ENCODE measurements at places on chromosomes 5 and 9.
A peak's percentile ranks its signal among the peaks of the same experiment; 100 is the strongest.

- no peak for DNase-seq
These were observed 2.2 kb upstream of the CEP120 start for GRCh38 chr5:123425431-123425830.

DNA sequence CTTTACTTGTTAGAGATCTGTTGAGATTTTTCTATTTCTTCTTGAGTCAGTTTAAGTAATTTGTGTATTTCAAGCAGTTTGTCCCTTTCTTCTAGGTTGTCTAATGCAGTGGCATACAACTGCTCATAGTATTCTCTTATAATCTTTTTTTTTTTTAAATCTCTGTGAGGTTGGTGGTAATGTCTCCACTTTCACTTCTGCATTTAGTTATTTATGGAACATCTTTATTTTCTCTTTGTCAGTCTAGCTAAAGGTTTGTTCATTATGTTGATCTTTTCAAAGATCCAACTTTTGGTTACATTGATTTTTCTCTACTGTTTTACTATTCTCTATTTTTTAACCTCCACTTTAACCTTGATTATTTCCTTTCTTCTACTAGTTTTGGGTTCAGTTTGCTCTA lies 13.8 kb downstream of the FOXE1 start:
- DNase-seq: no peak

DNA sequence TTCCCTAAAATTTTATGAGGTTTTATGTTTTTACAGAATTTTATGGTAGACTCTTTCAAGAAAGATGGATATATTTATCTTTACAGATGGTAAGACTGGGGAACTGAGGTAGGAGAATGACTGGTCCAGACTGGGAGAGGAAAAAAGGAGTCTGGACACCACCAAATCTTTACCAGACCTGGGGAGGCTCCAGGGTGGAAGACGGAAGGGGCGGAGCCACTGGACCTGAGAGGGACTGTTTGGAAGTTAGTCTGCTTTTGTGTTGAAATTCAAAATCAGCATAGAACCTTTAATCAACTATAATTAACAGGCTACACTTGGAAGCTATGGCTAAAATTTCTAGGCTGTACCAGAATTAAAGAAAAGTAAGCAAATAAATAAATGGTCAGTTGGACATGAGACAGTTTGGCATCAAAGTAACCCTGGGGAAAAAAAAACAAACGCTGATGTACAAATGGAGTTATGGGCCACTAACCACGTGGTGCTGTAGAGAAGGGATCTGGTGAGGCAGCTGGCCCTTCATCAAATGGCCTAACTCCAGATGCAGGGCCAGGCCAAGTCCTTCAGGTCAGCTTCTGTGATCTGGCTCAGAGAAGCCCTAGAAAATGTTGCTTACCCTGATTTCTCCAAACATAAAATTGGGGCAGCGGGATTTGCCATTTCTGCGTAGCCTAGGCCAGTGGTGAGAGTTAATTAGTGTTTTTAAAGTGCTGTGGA lies 155.1 kb downstream of the ARSB start:
- DNase-seq: no peak

- DNase-seq: no peak
These were observed 40.8 kb downstream of the SHC3 start for GRCh38 chr9:89137542-89138462.

- no peak for DNase-seq
These were observed 139.6 kb downstream of the ROR2 start for GRCh38 chr9:91810286-91810905.

- DNase-seq: no peak
These were observed 3.8 kb downstream of the NDST1 start for GRCh38 chr5:150511578-150512367.

- no peak for DNase-seq
These were observed 2.0 kb upstream of the MEIKIN start for GRCh38 chr5:131947445-131947844.

DNA sequence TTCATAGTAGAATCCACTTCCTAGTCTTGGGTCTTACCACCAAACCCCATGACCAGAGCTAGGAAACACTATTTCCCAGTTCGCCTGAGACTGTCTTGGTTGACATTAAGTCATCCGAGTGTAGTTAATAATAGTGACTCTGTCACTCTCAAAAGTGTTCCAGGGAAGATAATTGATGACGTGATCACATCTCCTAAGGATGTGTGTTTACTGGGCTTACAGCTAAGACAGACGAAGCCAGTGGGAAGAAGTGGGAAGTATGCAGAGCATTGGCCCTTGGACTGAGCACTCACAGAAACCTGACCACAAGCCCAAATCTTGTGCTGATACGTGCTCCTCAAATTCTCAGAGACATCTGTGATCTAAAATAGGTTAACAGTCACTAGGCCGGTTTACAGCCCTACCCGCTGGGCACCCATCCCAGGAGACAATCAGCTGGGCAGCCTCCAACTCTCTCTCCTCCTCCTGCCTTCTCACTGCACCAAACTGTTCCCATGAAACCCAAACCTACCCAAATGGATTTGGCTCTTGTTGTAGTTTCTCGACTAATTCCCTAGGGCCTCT lies 316.6 kb downstream of the TLE1 start:
- no peak for DNase-seq

GRCh38 chr5:51806677-51807076 lies 423.4 kb downstream of the ISL1 start:
- no peak for DNase-seq

DNA sequence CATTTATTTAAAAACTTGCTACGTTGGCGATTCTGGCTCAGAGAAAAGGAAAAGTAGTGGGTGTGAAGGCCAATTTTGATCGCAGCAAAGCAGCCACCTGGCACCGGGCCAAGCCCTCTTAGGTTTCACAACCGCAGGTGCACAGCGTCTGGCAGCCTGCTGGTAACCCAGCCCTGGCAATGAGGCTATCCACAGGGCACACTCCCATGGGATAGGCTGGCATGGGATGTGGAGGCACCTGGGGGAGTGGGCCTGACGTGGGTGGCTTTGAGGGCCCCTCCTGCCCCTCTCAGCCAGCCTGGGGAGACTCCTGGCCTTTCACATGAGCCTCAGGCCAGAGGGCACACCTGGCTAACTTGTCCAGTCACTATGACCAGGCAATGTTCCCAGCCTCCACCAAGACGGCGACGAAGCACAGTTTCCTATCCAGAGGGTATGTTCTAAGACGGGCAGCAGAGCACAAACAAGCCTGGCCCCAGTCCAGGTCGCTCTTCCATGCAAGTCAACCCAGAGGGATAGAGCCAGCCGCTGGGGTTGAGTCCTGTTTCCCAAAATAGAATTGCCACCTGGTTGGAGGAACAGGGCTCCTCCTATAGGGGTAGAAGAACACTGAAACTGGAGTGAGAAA lies 19.0 kb downstream of the CMBL start:
- DNase-seq: no peak

DNA sequence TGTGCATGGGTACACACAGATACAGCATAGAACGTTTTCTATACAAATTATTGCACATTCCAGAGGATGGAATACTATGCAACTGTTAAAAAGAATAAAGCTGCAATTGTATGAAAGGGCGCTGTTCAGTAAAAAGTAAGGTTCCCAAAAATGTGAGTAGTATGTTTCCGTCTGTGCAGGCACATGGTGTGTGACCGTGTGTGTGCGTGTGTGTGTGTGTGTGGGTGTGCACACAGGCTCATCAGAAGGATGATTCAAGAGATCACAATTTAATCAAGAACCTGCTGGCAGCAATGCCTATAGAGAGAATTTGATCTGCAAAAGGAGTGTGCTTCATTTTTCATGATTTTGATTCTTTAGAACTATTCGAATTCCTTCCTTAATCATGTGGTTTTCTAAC lies 76.3 kb downstream of the SEMA4D start:
- peak; percentile 70 for DNase-seq

DNA sequence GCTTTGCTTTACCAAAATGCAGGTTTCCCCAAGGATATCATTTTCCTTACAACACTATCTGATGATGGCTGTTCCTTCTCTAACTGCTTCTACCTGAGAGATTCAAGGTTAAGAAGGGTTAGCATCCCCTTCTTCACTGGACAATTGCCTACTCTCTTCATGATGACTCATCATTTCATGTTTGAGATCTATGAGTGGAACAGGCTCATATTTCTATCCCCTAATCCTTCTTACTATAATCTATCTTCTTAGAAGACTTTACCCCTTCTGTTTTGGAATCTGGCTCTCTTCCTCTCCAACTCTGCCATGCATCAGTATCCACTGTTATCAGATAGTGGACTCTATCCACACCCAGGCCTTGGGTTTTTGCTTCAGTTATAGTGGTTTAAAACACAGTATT lies 54.3 kb downstream of the NR3C1 start:
- no peak for DNase-seq

GRCh38 chr5:123094237-123094918 lies 5.3 kb downstream of the PRDM6 start:
- DNase-seq: no peak

- peak; percentile 33 for DNase-seq
These were observed 126.6 kb upstream of the IL12B start for GRCh38 chr5:159456722-159457465.

DNA sequence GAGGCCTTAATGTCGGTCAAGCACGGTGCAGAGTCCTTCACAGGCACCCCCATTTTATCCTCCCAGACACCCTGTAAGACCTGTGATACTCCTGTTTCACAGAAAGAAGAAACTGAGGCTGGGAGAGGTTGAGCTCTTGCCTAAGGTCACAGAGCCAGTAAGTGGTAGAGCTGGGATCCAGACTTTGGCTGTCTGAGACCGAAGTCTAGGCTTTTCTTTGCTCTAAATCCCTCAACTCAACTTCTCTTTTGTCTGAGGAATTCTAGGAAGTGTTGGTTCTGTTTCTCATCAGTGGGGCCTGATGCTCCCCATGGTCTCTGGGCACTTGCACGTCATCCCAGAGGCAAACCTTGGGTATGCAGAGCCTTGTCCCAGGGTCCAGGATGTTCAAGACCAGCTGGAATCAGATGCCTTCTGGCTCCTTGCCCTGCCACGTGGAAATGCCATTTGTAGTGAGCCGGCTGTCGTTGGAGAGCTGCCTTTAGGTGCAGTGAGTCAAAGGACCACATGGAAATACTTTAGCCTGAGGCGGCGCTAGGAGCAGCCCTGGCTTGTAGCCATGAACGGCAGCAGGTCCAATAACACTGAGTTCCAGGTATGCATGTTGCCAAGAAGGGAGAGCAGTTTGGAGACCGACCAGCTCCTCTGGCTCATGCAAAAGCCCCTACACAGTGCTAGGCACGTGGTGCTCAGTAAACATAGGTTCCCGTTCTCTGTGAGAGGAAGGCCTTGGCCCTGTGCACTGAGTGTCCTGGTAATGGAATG lies 9.2 kb downstream of the DCANP1 start:
- DNase-seq: no peak

- DNase-seq: no peak
These were observed 92.7 kb downstream of the VCAN start for GRCh38 chr5:83564069-83564749.

DNA sequence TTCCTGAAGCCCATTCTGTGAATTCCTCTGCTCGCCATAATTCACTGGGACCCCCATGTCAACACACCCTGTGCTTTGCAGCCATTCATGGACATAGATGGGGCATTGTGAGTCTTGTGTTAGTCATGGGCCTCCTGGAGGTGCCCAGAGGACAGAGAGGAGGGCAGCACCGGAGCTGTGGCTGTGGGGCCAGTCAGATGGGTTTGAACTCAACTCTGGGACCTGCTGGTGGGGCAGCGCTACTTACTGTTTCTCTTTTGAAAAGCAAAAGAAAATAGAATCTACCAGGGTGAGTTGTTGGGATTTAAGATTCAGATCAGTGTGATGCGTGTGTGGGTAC lies 11.3 kb upstream of the EXOC3 start:
- DNase-seq: no peak

- DNase-seq: no peak
These were observed 55.9 kb upstream of the CDKN2B start for GRCh38 chr9:22064957-22065356.

- DNase-seq: no peak
These were observed 76.8 kb upstream of the PCSK1 start for GRCh38 chr5:96509721-96510350.

DNA sequence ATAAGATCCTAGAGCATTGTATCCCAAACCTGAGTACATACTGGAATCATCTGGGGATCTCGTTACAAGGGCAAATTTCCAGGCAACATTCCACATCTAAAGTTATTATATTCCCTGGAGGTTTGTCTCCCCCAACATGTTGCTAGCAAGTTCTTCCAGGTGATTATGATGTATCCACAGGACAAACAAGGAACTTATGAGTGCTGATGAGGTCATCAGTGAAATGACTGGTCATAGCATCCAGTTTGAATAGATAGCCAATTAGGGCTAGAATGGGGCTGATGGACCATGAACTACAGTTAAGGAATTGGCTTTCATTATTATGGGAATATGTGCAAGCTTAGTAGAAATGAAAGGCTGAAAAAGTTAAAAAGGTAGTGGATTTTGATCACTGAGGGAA lies 115.2 kb downstream of the CWC27 start:
- DNase-seq: no peak

DNA sequence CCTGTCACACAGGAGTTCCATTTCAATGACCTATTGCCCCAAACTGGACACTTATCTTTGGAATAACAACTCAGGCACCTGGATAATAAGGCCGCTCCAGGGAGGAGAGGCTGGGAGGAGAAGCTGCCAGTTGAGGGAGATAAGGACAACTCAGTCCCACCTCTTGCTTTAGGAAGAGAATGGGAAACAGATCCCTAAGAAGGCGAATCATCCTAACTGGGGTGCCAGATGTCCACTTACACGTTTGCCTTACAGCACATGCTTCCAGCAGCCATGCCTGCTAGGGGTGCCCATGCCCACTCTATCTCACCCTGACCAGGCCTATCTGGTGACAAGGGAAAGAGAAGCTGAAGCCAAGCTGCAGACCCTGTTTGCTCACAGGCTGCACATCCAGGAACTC lies 6.5 kb downstream of the HK3 start:
- DNase-seq: no peak

- DNase-seq: no peak
These were observed 27.1 kb upstream of the SEMA4D start for GRCh38 chr9:89524963-89525362.

DNA sequence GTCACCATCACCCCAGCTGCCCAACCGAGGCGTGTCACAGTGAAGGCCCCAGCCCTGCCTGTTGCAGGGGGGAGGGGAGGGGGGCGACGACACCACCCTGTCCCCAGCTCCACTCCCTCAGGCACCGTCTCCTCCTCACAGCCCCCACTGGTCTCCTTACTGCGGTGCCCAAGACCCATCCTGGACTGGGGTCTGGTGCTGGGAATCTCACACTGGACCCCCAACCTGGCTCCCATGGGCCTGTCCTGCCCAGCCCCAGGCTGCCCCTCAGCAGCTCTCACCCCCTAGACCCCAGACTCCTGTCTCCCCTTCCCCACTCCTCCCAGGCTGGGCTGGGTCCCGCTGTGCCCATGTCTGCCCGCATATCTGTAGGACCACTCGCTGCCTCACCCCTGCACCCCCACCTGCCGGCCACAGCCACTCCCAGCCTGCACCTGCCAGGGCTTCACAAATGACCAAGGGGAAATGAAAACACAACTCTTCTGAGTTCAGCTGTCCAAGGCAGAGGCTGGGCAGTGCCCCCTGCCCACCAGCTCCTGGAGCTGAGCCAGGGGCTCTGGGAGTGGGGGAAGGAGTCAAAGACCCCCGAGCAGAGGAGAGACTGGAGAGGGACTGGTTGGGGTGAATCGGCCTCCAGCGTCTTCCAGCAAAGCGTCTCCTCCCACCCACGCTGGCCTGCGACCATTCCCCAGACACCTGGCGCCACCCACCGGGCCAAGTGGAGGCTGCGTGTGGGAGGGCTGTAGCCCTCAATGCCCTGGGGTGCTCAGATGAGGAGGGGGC lies 32.6 kb upstream of the EGFL7 start:
- DNase-seq: peak; percentile 20

- no peak for DNase-seq
These were observed 37.6 kb downstream of the MFAP3 start for GRCh38 chr5:154076240-154076922.
